ENCODE measurements at places on chromosomes 3 and 15. TPM values are rescaled to one million over a fixed set of nuclear protein-coding genes. Genes with fewer than 3 reads are reported as not detected.

- no peak for ATAC-seq
These were observed 1096.9 kb upstream of the ALCAM start for GRCh38 chr3:104269771-104270170.

GRCh38 chr15:86316216-86316615 is 236.5 kb downstream of the AGBL1 start:
- no peak for ATAC-seq

DNA sequence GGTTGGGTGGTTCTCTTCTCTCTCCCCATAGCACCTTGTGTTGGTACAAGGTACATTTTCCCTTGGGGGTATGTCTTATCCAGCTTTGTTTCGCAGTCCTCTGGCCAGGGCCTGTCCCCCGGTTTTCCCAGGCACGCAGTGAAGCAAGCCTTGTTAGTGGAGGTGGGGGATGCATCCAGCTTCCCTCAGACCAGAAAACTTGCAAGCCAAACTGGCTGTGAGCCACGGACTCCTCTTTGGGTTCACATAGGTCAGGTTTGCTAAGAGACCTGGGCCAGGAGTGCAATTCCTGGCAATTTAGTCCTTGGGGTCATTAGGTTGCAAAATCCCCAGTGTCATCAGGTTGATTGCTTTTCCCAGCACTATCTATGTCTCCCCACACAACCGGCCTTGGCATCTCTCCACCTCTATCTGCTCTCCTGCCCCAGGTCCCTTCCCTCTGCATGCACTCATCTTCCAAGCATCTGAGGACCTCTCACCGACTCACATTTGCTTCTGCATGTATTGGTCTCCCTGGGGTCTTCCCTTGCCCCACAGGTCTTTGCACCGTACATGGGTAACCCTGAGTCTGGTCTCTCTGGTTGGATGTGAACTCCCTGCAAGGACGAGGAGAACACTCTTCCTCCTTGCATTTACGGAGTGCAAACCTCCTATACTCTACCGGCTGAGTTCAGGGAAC is 34.2 kb downstream of the BCL2L10 start:
- no peak for ATAC-seq

GRCh38 chr3:70615286-70615685 is 302.8 kb upstream of the MDFIC2 start:
- no peak for ATAC-seq

- no peak for ATAC-seq
These were observed 101.8 kb upstream of the ARL6 start for GRCh38 chr3:97662762-97663161.

DNA sequence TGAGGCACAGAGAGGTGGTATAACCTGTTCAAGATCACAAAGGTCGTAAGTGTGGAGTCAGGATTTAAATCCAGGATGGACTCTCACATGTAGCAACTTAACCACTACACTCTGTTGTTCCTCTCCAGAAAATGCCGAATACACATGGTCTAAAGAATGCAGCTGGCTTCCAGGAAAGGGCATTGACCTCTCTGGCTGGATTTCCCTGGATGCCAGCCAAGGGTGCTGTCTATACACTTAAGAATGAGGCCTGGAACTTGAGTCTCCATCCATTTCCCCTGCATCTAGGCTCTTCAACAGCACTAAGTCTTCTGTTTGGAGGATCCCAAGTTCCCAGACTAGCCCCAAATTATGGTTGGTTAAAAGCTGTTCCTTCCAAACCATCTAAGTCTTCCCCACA is 60.5 kb downstream of the CERS3 start:
- ATAC-seq: no peak

- no peak for ATAC-seq
These were observed 20.1 kb downstream of the GOLGA6A start for GRCh38 chr15:74062236-74062635.

GRCh38 chr3:58095603-58096138 is 87.4 kb downstream of the FLNB start:
- ATAC-seq: peak; percentile 59

The RBP2 gene
- not detected for total RNA-seq

The C3orf49 gene
- not detected for total RNA-seq

The HCN4 gene
- total RNA-seq: not detected

The STAC gene
- 3.1 TPM for total RNA-seq

The GHRL gene
- not detected for total RNA-seq

The SNX22 gene
- not detected for total RNA-seq

All from gastroesophageal sphincter (tissue), 4 donors.